ENCODE measurements at places on chromosomes 11 and 22.

- DNase-seq, result no peak
Measured at GRCh38 chr22:32185821-32186220, 19.1 kb downstream of the RFPL2 start.

DNA sequence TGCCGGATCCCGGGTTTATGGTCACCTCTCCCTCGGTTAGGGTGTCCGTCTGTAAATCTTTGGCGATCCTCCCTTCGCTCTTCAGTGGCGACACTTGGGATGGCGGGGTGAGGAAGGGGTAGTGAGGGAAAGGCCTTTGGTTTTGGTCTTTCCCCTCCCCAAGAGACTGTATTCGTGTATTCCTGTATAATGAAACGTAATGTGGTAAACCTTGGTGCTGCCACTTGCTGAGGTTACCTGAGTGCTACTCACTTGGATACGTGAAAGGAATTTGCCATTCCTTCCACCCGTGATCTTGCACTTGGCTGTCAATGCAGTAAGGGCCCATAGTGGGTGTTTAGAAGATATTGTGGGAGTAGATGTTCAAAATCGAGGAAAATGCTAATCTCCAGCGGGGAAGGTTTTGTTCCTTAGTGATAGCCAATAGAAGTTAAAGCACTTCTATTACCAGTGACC, 578 bp upstream of the NUP160 start:
- DNase-seq, result no peak

GRCh38 chr22:31253949-31254348, 38.3 kb downstream of the PIK3IP1 start:
- no peak for DNase-seq

GRCh38 chr22:38432264-38432663, 22.7 kb downstream of the KCNJ4 start:
- no peak for DNase-seq

GRCh38 chr22:32968746-32969145, 89.4 kb downstream of the SYN3 start:
- DNase-seq, result no peak

DNA sequence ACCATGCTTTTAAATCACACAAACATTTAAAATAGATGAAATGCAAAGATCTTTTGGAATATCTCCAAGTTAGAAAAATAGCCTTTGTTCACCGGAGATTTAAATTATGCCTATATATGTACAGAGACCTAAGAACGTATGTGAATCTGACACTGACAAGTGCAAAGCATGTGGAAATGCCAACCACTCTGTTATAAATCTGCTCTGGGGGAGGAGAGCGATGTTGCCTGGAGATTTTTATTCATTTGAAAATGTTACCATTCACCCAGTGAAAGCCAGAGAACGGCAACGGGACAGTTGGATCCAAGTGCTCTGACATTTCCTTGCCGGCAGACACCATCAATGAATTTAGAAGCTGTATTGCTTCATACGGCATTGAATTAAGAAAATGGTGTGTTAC, 39.8 kb upstream of the BMAL1 start:
- no peak for DNase-seq

DNA sequence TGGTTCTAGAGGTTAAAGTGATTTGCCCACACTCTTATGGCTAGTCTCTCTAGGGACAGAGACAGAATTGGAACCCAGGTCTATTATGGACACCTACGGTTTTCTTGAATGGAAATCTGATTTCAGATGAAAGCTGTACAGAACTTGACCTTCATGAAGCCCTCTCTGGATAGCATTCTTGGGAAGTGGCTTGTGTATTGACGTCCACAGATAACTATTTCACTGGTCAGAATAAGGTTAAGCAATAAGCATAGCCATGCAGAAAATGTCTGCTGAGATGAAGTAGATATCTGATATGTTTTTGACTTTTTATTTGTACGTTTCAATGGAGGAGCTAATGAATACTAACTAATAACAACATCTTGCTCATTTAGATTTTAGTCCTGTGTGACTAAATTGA, 1.1 kb downstream of the TLCD5 start:
- DNase-seq, result no peak

- DNase-seq, result no peak
Measured at GRCh38 chr11:108491936-108492335, 6.2 kb downstream of the POGLUT3 start.

GRCh38 chr22:26360169-26360885, 68.7 kb upstream of the ASPHD2 start:
- peak; percentile 15 for DNase-seq

DNA sequence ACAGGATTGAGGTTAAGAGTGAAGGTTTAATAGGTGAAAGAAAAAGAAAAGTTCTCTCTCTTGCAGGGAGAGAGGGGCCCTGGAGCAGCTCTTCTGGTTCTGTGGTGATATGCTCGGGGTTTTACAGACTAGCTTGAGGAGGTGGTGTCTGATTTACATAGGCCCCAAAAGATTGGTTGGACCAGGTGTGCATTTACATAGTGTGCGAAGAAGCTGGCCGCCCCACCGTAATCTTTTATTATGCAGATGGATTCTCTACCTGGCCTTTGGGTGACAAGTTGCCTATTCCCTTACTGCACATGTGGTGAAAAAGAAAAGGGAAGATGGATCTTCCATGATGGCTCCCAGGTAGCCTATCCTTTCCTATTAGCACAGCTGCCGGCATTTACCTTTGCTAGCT, 219.9 kb upstream of the GRIA4 start:
- DNase-seq, result no peak

- DNase-seq, result no peak
Measured at GRCh38 chr11:10287140-10287539, 6.9 kb downstream of the SBF2 start.

GRCh38 chr11:35088226-35088625, 50.7 kb upstream of the CD44 start:
- DNase-seq, result no peak

DNA sequence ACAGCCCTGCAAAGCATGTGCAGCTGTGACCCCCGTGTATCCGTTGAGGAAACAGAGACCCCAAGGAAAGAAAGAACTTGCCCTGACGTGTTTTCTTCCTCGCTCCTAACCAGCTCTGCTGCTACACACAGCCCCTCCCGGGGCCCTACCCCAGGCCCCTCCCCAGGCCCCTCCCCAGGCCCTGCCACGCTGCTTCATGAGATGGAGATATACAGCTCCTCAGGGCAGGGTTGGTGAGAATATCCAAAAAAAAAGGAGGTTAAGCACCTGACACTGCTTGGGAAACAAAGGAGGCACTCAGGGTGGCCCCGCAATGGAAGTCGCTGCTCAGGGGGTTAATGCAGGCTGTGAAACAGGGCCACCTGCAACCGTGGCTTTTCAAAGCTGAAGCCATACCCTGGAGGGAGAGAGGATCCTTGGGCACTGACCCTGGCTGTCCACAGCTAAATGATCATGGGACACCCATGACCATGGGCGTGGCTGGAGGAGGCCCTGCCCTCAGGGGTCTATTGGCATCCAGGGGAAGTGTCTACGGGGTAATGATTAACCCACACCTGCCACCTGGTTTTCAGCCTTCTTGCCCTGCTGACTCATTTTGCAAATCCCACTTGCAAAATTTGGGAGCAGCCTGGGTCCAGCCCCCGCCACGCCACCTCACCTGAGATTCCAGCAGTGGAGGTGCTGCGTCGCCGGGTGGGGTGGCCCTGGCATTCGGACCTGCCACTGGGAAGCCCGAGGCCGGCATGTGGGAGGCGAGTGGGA, 112.1 kb upstream of the ANO1 start:
- no peak for DNase-seq

DNA sequence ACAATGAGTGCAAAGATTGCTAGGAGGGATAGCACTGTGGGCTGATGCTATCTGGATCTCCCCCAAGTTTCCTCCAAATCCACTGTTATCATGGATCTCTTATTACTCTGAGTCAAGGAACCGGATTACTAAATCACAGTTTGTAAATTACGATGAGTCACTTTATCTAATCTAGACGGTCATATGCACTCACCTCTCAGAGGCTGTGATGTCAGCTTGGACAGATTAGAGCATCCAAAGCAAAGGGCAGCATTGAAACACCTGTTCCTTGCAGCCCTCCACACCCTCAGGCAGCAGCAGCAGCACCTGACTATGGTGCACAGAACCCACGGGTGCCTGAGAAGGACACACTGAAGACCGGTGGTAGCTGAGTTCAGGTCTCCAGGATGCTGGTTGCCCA, 14.0 kb upstream of the POU2AF1 start:
- no peak for DNase-seq

GRCh38 chr11:116955949-116956348, 118.5 kb upstream of the APOA1 start:
- no peak for DNase-seq

GRCh38 chr11:18013790-18014507, 1.1 kb upstream of the SERGEF start:
- DNase-seq, result no peak

GRCh38 chr22:27318516-27318915, 483.0 kb downstream of the MN1 start:
- DNase-seq, result no peak

- DNase-seq, result no peak
Measured at GRCh38 chr11:46490666-46491065, 99.1 kb upstream of the CHRM4 start.

DNA sequence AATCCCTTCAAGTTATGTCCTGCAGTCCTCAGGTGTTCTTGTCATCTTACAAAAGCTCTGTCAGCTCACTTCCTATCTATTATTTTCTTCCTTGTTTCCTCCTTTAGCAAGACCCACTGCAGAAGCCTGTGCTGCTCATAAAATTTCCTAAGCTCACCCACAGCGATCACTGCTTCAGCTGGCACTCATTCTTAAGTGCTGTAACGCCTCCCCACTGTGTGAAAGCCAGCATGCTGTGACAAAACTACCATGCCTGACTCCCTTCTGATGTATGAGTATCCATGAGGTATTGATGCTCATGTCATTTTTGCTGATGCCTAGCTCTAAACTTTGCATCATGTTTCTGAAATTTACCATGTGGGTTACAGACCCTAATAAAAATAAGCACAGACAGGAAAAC, 41.5 kb upstream of the CNTN5 start:
- DNase-seq, result no peak

- DNase-seq, result no peak
Measured at GRCh38 chr11:33321422-33321821, 64.2 kb downstream of the HIPK3 start.

DNA sequence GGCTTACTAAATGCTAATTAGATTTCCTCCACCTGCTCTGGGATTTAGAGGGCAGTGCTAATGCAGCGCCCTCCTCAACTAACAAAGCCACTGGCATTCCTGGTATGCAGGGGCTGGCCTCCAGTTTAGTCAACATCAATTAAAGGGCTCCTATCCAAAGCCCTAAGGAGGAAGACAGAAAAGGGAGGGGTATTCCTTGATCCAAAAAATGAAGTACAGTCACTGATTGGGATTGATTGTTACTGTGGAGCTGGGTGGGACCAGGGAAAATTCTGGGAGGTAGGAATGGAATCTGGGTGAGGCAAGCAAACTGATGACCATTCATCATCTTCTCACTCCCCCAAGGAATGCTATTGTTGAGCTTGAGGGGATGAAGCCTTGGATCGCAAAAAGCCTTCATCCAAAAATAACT, 52.2 kb downstream of the GAB2 start:
- no peak for DNase-seq

GRCh38 chr11:113168354-113169342, 145.7 kb upstream of the TTC12 start:
- no peak for DNase-seq

- DNase-seq, result no peak
Measured at GRCh38 chr11:87256694-87257340, 219.1 kb downstream of the TMEM135 start.

- peak; percentile 38 for DNase-seq
Measured at GRCh38 chr11:3808861-3809623, 682 bp downstream of the PGAP2 start.

DNA sequence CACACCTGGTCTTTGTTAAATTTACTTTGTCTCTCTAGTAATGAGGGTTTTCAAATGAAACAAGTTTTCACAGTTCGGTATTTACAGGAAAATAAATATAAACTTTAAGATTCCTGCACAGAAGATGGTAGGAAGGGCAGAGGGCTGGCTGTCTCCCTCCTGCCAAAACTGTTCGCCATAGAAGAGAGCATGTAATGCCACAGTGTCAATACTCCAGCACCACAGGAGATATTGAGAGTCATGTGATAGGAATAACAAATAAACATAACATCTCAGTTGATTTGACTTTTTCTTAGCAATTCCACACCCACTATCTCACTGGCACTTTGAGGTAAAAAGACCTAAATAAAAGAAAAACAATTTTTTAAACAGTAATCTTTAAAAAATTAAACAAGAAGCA, 100.9 kb downstream of the MRTFA start:
- DNase-seq, result no peak
